GM23248 (cell line): ENCODE measurements at places on chromosomes 3 and 15. TPM values are rescaled to one million over a fixed set of nuclear protein-coding genes. Genes with fewer than 3 reads are reported as not detected.

CHD2 gene
- polyA plus RNA-seq = 36.5 and 37.0 TPM in 2 replicates

RAD51 gene
- polyA plus RNA-seq = 12.1 and 14.6 TPM in 2 replicates

KPNA4 gene
- polyA plus RNA-seq = 17.4 and 20.3 TPM in 2 replicates

ROPN1 gene
- polyA plus RNA-seq = not detected in 2 replicates

PRSS50 gene
- polyA plus RNA-seq = not detected in 2 replicates

MCTP2 gene
- polyA plus RNA-seq = 0.67 and 0.70 TPM in 2 replicates

APOD gene
- polyA plus RNA-seq = 3.7 and 4.7 TPM in 2 replicates

CEP19 gene
- 4.5 and 5.7 TPM in 2 replicates for polyA plus RNA-seq

CACNA2D2 gene
- polyA plus RNA-seq = not detected in 2 replicates

P2RY1 gene
- polyA plus RNA-seq = 0.09 TPM in 1 of 2 replicates, not detected in the other

C15orf40 gene
- polyA plus RNA-seq = 32.4 and 32.9 TPM in 2 replicates
